ENCODE measurements at places on chromosomes 6 and 20.
A peak's percentile ranks its signal among the peaks of the same experiment; 100 is the strongest.

DNA sequence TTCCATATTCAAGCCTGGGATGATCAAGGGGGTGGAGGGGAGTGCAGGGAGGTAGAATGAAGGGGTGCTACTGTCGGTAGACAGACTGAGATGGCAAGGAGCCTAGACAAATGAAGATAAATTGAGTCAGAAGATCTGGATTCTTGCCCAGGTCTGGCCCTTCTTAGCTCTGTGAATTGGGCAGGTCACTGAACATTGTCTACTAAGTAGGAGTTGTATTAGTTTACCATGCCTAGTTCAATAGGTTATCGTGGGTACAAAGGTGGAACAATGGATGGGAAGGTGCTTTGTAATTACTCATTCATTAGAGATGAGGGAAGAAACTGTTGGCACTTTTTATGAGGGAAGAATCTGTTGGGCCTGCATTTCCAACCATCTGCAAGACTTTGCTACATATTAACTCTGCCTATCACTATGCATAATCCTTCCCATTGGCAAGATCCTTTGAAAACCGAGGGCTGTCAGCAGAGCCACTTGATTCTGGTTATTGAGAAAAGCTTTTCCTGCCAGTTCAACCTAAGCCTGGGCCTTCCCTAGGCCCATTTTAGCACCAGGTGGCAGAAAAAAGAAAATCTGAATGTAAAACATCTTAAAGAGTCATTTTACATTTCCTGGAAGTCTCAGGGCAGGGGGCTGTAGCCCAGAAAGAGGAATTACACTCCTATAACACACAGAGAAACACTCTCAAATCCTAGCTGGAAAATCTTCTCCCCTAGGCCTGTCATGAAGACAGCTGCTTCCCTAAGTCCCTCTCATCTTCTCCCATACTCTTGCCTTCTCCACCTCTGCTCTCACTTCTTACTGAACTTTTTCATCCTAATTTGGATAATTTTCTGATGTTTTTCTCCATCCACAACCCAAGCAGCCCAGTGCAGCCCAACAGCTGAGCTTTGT, 103.5 kb downstream of the CD24 start:
- DNase-seq = peak; percentile 75

DNA sequence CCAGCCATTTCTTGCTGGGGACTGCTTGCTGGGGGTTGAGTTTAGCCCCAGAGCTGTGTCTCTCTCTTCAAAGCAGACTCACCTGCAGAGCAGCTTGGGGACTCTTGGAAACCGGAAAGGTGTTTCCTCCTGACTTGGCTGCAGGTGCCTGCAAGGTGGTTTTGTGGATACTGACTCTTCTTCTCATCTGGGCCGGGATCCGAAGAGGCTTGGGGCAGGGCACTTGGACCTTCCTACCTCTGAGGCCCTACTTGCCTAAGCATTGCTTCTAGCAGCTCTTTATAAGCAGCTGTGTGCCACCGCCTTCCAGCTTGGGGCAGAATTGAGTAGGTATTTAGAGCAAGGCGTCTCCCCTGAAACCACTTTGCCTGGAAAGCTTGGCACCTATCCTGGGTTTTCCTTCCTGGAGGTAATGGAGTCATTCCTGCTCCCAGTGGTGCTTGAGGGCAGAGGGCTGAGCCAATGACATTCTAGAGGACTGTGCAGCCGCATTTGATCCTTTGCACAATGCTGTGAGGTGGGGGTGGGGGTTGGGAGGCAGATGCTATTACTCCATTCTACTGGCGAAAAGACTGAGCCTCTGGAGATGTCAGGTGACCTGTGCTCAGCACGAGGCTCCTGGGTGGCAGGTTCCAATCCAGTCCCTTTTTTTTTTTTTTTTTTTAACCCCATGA, 3.4 kb upstream of the CTSZ start:
- DNase-seq = peak; percentile 82

DNA sequence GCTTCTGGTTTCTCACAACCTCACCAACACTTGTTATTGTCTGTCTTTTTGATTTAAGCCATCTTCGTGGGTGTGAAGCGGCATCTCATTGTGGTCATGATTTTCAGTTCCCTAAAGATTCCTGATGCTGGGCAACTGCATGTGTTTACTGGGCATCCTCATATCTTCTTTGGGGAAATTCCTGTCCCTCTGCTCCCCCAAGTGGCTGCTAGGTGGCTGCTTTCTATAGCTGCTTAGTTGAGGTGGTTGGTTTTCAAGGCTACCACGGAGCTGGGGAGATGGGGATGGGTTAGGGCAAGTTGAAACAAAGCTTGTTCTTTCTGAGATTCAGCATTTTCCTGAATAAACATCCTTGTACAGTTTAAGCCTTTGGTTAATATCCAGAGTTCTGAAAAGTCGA, 403.9 kb upstream of the SULF2 start:
- no peak for DNase-seq

DNA sequence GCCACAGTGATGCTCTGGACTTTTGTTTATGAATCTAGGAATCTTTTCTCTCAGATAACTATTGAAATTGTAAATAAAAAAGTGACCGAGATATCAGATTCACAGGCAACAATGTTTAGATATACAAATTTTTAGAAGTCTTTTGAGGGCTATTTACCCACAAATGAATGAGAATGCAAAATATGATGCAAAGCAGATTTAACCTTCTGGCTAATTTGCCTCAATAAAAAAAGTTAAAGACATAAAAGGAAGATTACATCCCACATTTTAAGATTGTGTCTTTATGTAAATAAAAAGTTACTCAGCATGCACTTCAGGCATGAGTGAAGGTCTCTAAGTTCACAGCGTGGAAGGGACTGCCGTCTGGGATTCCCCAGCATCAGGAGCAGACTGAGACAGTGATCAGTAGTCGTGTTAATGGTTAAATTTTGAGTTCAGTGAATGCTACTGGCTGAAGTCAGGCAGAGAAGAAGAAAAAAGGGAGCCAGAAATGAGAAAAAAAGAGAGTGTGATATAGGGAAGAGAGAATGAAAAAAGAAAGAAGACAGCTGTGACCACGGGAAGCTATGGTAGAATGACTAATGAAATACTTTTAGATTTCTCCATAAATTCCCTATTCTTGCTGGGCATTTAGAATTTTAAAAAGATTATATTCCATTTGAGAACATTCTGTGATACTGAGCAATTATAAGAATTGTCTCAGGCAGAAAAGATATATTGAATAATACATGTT, 93.6 kb downstream of the MYB start:
- no peak for DNase-seq

- peak; percentile 92 for DNase-seq
Observed at GRCh38 chr6:150857062-150857944, 8.2 kb upstream of the MTHFD1L start.

GRCh38 chr6:90730151-90730673, 143.3 kb upstream of the MAP3K7 start:
- no peak for DNase-seq

DNA sequence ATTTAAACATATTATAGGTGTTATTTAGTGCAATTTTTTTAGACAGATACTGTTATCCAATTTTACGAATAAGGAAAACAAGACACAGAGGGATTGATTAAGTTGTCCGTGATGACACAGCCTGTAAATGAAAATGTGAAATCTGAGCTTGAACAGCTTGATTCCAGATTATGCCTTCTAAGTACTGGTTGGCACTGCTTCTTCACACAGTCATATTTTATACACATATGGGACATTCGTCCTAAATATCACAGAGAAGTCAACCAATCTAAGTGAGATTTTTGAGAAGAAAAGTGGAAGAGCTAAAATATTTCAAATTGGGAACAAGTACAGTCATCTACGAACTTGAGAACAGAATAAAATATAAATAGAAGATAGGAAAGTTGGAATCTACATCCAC, 756.3 kb downstream of the BCKDHB start:
- DNase-seq = no peak

- DNase-seq = peak; percentile 93
Observed at GRCh38 chr6:160030103-160030502, 61.2 kb downstream of the IGF2R start.

GRCh38 chr20:25253606-25254275, 5.9 kb downstream of the PYGB start:
- no peak for DNase-seq

GRCh38 chr6:117138425-117138824, 126.9 kb upstream of the VGLL2 start:
- no peak for DNase-seq

- no peak for DNase-seq
Observed at GRCh38 chr6:79115553-79116182, 37.6 kb upstream of the PHIP start.
